ENCODE measurements at places on chromosomes 2 and 18.

- DNase-seq, result peak; percentile 23
Measured at GRCh38 chr2:127049927-127050802, 56.8 kb downstream of the BIN1 start.

GRCh38 chr2:63422556-63422955 is 165.7 kb downstream of the WDPCP start:
- no peak for DNase-seq

DNA sequence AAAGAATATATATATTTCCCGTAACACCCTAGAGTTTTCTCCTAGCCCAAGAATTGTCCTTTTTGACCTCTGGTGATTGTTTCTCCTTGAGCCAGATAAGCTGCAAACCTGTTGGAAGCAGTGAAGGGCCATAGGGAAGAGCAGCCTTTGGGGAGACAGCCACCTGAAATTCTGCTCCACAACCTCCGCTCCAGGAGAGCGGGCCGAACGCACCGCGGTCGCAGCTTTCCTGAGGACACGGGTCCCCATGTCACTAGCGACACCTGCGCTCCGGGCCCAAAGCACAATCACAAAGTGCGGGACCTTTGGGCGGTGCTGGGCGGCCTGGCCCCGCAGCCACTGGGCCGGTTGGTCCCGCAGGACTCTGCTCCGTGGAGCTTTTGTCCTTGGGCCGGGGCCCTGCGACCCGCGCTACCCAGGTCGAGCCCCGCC is 557 bp upstream of the DSG2 start:
- DNase-seq, result no peak

- DNase-seq, result no peak
Measured at GRCh38 chr2:195503208-195503607, 153.8 kb upstream of the SLC39A10 start.

- DNase-seq, result no peak
Measured at GRCh38 chr18:74066018-74066417, 81.6 kb downstream of the FBXO15 start.

- DNase-seq, result no peak
Measured at GRCh38 chr18:74715865-74716712, 118.4 kb downstream of the ZNF407 start.
